ENCODE measurements at places on chromosomes 16 and 17.
A peak's percentile ranks its signal among the peaks of the same experiment; 100 is the strongest.

DNA sequence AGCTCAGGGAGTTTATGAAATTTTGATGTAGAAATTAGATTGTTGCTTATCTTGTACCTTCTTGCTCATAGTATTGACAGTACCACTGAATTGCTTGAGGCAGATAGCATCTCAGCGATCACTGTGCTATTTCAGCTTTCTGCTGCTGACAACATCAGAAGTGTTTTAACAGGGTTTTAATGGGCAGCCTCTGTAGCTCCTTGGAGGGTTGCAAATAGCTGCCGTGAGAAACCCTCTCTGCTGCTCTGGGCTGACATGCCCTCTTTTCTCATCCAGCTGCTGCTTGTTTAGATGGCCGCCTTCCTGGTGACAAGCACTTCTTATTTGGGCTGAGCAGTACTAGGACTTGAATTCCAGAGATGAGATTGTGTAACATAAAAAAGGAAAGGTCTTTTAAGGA is 180.2 kb upstream of the TBX2 start:
- no peak for DNase-seq

DNA sequence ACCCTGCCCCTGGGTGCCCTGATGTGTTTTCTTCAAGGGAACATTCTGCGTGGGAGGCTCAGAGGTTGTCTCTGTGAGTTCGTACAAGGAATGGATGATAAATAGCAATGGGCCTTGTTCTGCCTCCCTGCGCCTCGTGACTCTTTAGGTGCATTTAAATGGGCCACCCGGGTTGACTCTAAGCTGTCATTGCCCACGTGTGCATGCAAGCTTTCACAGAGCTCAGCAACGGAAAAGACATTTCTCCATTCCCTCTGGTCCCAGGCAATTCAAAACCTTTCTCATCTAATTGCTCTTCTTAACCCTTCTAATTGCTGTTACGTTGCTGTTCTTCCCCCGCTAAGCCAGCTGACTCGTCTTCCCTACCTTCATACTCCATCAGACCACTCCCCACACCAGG is 71.5 kb upstream of the SDK2 start:
- no peak for DNase-seq

DNA sequence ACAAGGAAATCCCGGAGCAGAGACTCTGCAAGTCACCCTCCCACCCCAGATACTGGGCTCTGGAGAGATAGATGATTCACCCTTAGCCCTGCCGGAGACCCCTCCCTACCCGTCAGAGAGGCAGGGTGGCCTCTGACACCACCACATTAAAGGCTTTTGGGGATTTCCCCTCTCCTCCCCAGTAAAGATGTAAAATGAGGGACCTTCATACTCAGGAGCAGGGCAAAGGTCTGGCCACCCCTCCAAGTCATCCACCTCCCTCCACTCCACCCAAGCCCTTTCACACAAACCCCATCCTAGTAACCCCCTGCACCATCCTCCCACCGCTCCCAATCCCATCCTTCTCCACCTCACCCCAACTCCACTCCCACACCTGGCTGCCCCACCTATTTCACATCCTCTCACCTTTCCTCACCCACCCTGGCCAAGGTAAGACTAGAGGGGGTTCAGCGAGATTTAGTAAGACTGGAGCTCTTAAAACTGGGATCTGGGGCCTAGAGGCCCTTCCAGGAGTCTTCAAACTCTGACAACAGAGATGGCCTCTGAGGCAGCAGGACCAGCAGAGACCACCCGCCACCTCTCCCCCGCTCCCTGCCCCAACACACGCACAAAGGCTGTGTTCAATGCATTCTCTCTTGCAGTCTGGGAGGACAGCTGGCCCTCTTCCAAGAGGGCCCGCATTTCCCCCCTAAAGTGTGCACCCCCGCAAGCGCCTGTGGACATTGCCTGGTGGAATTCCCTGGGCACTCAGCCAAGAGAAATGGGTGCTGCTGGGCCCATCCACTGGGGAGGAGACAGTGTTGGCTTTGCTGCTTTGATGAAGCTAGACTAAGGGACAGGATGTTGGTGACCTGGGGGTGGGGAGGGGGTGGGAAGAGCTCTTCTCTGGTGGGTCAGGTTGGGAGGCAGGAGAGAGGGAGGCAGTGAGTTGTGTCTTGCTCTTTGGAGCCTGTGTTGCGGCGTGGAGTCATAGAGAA is 1.1 kb downstream of the ABAT start:
- DNase-seq: no peak

DNA sequence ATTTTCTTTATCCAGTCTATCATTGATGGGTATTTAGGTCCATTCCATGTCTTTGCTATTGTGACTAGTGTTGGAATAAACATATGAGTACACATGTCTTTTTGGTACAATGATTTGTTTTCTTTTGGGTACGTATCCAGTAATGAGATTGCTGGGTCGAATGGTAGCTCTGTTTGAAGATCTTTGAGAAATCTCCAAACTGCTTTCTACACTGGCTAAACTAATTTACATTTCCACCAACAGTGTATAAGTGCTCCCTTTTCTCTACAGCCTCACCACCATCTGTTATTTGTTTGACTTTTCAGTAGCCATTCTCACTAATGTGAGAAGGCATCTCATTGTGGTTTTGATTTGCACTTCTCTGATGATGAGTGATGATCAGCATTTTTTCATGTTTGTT is 103.7 kb downstream of the GOSR1 start:
- no peak for DNase-seq

GRCh38 chr16:84807776-84808175 is 12.0 kb upstream of the CRISPLD2 start:
- no peak for DNase-seq

GRCh38 chr17:35051579-35052240 is 11.8 kb downstream of the RFFL start:
- no peak for DNase-seq

DNA sequence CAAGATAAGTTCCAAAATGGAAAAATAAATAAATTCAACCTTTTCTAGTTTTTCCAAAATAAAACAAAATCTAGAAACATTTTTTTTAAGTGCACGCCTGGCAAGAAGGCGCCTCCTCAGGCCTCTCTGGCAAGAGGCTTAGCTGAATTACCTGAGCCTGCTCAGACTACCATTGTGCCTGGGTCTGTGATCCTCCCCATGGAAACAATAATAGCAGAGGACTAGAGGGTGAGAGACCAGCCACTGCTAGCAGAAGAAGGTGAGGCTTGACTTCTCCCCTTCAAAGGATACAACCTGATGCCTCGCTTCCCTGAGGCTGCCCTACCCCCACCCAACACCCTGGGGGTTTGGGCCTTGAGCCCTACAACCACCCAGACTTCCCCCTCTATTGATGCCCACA is 14.8 kb downstream of the TERB1 start:
- no peak for DNase-seq

DNA sequence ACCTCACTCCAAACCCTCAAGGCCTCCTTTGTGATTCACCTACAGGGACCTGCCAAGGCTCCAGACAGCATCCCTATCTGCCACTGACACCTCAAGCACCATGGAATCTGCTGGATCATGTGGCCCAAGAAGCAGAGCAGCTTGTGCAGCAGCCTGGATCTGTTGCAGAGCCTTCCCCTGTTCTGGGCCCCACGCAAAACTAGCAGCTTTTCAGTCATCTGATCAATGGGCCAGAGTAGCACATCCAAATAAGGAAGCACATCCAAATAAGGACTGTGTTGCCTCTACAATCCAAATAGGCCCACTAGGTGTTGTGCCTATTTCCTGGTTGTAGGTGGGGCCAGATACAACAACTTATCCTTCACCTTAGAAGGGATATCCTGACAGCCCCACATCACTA is 97.1 kb upstream of the GNAO1 start:
- no peak for DNase-seq

GRCh38 chr17:34624767-34625383 is 45.5 kb downstream of the TMEM132E start:
- no peak for DNase-seq

DNA sequence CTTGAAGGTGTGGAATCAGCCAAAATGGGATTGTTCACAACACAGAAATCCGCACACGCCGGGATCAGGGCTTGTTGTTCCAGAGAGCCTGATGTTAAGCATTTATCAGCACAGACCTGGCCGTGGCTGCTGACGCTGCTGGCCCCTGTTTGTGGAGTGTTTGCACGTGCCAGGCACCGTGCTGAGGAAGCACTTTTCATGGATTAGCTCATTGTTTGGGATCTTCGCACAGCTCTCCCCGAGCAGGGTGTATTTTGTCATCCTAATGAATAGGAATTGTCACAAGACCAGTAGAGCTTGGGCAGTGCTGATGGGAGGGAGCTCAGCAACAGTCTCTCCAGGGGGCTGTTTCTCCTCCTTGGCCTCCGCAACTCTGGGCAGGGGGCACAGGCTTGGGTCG is 160.4 kb upstream of the PLCG2 start:
- no peak for DNase-seq

DNA sequence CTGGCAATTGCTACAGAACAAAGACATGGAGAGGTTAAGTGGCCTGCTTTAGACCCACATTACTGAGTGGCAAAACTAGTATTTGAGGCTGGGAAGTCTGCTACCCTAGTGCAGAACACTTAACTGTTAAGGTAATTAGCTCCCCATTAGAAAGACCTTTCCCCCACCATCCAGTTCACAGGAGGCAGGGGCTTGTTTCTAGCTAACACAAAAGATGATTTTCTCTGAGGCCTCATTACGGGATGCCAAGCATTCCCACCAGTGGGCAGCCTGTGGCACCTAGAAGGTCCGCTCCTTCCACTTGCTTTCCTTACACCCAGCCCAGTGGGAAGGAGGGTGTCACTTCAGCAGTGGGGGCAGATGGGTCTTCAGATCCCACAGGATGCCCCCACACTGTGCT is 99.1 kb downstream of the RBFOX1 start:
- no peak for DNase-seq

- DNase-seq: peak; percentile 52
Measured at GRCh38 chr17:45382226-45382625, 50.4 kb downstream of the ARHGAP27 start.

DNA sequence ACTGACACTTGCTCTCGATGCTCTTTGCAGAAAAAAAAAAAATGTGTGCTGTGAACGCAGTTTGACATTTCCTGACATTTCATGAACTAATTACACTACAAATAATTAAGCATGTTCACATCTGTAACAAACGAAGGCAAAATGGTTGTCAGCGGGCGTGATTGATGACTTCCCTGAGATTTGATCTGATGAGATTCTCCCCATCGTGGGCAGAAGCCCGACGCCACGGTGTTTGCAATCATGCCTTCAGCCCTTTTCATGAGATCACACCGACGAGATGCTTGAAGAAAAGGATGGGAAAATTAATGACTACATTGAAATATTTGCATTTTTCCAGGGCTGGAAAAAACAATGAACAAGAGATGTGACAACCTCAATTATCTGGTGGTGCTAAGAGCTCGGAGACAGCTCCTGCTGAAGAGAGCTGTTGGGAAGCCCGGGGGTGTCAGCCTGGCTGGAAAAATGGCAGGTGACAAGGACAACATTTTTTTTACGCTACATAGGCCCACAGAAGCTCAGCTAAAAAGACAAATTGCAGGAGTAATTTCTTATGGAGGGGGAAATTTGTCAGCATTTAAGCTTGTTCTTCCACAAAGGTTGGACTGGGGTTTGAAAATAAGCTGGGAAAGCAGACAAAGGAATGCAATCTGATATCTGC is 259.4 kb upstream of the IRX3 start:
- DNase-seq: no peak

GRCh38 chr17:40432864-40433528 is 10.3 kb upstream of the IGFBP4 start:
- no peak for DNase-seq

- no peak for DNase-seq
Measured at GRCh38 chr16:66474750-66475199, 47.7 kb downstream of the BEAN1 start.

GRCh38 chr16:525520-526180 is 1.9 kb upstream of the CAPN15 start:
- DNase-seq: peak; percentile 93

GRCh38 chr16:26475596-26475995 is 591.1 kb upstream of the C16orf82 start:
- DNase-seq: no peak

DNA sequence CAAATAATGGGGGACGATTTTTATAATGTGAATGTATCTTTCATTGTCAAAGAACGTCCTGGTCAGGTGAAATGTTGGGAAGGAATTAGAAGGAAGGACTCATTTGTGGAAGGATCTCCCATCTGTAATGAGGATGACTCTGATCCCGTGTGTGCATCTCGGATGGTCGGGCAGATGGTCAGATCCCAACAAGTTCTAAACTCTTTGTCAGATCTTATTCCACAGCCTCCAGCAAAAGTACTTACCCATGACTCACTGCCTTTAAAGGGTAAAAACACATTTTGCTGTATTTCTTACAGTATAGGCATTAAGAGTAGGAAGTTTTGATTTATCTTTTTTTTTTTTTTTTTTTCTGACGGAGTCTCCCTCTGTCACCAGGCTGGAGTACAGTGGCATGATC is 539 bp upstream of the KRTAP4-8 start:
- DNase-seq: peak; percentile 76

DNA sequence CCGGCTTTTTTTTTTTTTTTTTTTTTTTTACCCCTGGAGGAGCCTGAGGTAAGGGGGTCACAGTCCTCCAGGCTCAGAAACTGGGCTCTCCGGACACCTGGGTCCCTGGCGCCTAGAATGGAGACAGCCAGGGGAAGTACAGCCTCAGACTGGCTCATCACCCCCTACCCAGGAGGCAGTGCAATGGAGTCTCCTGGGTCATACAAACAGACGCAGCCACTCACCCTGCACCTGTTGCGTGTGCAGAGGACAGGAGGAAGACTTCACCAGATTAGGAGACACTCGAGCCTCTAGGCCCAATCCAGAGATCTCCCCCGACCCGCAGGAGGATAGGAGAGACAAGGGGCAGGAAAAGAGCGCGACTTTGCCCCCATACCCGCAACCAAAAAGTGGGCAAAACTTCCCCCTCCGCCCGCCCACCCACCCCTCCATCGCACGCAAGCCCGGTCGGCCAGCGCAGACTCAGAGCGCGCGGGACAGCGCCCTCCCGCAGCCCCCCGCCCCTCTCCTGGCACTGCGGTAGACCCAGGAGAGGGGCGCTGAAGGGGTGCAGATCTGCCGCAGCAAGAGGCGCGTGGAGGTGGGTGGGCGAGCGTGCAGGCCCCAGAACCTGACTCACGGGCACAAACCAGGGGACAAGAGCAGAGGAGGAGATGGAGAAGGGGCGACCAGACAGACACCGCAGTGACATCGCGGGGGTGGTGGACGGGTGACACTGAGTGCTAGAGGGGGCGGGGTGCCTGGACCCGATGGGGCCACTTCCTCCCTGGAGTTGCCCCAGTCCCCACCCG is 900 bp downstream of the HAP1 start:
- DNase-seq: no peak

Data from mammary epithelial cell (primary cell).